Fibroblast of skin of right quadriceps (primary cell): ENCODE measurements at places on chromosomes 3 and 15.

DNA sequence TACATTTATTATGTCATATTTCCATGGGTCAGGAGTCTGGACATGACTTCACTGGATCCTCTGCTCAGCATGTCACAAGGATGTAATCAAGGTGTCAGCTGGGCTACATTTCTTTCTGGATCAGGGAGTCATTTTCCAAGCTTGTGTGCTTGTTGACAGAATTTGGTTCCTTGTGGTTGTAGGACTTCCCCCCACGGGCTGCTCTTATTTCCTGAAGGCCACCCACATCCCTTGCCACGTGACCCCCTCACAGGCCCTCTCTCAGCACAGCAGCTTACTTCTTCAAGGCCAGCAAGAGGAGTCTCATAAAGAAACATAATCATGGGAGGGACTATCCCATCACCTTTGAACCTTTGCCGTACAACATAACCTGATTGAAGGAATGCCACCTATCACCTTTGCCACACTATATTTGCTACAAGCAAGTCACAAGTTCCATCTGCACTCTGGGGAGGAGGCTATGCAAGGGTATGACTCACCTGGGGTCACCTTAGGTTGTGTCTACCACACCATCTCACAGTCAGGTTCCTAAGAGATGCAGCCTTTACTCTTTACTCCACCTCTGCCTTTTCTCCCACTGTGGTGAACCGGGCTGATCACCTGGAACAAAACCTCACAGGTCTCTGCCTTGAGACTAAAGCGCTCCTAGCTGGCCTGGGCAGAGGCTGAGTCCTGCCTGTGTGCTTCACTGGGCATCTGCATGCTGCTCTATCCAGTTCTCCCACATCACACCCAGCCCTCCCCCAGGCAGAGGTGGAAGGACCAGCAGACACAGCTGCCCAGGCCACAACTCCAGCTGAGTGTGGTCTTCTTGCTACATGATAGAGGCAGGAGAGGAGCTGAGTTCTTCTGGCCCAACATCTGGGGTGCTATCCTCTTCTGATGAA, 13.5 kb downstream of the RAB6B start:
- DNase-seq: no peak

GRCh38 chr15:101167753-101168462, 83.9 kb downstream of the CHSY1 start:
- peak; percentile 54 for DNase-seq

DNA sequence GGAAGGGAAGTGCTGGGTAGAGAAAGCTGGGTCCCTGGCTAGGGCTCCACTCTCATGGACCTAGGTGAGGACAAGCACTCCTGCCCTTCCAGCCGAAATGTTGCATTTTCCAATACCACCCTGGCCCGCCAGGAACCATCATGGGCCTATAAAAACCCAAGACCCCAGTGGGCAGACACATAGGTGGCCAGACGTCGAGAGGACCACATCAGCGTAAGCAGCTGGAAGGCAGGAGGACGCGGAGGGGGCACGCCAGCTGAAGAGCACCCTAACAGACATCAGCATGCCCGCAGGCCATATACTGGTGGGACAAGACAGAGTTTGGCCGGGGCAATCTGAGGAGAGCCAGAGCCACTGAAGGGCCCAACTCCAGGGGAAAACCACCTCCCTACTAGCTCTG, 98.3 kb downstream of the GBE1 start:
- no peak for DNase-seq

DNA sequence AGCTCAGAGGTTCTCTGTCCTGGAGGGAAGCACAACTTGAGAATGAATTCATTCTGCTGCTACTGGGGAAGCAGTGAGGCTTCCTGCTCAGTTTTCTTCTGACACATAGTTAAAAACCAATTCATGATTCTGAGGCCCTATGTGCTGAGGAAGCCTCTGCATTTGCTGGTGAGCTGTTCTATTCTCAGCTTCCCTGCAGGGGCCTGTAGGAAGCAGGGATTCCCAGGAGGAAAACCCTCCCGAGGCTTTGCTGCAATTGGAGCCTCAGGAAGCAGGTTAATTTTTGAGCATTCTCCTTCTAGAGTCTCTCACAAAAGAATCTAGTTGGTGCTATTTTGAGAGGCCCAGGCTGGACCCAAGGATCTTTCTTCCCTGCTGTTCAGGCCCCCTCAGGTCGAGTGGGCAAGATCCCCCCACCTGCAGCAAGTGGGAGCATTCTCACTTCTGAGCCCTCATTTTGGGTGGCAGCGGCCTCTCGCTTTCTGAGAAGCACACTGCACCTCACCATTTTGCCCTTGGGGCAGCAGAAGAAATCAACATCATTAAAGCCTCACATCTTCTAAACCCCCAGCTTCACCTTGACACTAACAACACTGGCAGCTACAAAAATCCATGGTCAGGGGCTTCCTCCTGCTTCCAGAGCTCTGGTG, 197.5 kb upstream of the TSC22D2 start:
- no peak for DNase-seq

DNA sequence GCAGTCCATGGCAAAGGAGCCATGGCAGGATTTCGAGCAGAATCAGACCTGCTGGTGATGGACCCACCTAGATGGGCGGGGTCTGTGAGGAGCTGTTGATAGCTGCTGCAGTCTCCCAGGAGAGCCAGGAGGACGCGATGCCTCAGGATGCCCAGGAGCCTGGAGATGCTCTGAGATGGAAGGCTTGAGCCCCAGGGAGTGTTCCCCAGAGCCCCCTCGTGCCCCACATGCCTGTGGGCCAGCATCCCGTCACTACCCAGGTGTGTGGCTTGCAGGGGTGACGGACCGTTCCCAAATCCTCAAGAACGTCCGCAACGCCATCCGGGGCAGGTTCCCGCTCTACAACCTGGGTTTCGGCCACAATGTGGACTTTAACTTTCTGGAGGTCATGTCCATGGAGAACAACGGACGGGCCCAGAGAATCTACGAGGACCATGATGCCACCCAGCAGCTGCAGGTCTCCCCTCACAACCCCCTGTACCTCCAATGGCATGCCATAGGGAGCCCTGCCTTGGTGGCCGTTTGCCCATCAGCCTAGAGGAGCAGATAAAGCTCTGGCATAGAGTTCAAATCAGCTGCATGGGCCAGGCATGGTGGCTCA, 6.7 kb downstream of the ITIH1 start:
- no peak for DNase-seq

DNA sequence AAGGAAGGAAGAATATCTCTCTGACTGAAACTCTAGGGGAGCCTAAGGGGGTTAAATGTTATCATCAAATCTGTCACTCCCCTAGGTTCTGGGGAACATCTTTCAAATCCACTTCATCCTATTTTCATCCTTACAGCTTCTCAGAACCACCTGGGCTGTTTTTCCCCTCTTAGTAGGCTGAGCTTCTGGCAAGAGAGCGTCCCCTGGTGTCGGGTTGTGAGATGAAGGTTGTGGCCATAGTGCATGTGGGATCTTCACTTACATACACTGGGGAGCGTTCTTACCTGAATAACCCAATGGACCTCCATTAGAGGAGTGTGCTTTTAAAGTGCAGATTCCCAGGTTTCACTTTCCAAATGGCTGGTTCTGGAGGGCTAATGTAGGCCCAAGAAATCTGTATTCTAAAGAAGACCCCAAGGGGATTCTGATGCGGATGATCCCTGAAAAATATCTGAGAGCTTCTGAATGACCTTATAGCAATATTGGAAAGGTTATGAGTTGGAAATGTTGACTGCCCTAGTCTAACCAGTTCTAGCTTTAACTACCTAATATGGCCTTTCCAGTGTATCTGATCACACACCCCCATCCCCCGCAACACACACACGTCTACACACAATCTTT, 663.7 kb downstream of the AGBL1 start:
- DNase-seq: no peak

DNA sequence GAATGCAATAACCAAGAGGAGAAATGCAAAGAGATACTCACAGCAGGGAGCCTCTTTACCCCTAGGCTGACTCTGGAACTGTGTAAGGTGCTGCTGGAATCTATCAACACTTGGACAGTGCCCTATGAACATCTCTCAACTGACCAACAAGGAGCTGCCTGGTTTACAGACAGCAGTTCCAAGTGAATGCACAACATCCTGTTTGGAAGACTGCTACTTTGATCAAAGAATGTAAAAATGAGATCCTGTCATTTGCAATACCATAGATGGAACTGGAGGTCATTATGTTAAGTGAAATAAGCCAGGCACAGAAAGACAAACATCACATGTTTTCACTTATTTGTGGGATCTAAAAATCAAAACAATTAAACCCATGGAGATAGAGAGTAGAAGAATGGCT, 136.3 kb downstream of the IMPG2 start:
- DNase-seq: no peak

DNA sequence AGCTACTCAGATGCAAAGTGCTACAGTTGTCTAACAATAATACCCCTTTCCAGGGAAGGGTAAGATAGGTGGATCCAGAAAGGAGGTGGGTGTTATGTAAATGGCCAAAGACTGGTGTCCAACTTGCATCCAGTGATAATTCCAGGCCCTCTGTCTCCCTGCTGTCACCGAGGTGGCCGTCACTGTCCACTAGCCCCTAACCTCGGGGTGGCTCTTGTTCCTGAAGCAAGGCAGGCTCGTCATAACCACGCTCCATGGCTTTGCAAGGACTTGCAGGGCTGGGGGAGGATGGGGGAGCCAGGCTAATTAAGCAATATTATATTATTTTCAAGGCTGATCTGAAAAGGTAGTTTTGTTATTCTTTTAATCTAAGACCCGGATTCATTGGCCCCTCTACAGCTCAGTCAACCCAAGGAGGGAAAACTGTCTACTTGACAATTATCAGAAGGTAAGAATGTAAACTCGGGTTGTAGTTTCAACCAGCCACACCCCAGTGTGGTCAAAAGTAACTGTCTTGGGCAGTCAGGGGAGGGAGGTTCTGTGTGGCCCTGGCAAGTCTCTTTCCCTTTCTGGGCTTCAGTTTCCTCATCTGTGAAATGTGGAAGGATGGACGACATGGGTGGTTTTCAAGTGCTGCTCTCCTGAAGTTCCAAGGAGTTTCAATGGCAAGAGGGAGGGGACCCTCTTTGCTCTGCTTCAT, 220.1 kb upstream of the BHLHE40 start:
- DNase-seq: no peak

- DNase-seq: no peak
Observed at GRCh38 chr15:59995568-59996297, 8.4 kb upstream of the FOXB1 start.

DNA sequence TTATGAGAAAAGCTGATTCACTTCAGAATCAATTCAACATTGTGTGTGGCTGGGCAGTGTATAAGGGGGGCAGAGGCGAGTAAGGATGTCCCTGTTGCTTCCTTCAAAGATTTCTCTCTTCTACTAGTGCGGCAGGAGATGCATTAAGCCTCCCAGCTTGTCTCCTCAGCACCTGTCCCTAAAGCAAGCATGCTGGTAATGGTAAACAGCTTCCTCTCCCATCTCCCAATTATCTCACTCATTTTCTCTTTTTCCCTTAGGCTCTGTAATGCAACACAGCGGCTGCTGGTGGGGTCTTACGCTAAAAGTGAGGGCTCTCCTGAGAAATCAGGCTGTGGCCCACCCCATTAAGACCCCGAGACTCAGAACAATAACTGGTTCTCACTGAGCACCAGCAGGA, 306.4 kb upstream of the ROPN1 start:
- no peak for DNase-seq

DNA sequence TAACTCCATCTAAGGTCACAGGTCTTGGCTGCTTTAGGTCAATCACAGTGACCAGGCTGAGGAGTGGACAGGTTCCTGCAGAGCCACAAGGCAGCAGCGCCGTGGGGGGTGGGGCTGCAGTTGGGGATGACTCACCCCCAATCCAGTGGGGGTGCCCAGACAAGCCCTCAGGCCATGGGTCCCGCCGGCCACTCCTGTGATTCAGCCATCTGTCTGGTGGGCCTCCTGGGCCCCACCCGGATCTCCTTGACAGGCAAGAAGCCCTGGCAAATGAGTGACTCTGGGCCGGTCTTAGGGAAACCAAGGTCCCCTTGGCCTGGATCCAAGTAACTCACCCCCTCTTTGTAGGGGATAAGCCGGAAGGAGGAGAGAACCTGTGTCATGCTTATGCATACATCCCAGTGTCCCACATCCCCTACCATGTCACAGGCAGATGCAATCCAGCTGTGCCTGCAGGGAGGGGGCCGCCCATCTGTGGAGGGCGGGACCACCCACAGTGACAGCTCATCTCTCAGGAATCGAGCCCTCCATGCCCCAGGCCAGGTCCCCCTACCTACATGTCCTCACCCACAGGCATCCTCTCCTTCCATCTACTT, 495 bp upstream of the COL7A1 start:
- DNase-seq: peak; percentile 83

DNA sequence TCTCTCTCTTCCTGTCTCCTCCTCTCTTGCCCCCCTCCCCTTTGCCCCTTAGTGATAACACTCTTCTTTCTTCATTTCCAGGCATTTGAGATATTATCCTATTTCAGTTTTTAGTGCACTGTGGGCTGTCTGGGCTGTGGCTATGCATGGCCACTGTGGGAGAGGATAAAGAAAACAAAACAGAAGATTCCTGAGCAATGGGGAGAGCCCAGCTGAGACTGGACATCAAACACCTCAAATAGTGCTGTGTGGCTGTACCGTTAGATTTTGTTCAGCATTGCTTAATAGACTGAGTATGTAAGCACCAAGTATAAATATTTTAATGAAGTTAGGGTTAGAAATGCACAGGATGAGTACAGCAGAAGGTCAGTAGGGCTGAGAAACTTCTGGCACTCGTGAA, 7.9 kb upstream of the GBE1 start:
- DNase-seq: no peak

DNA sequence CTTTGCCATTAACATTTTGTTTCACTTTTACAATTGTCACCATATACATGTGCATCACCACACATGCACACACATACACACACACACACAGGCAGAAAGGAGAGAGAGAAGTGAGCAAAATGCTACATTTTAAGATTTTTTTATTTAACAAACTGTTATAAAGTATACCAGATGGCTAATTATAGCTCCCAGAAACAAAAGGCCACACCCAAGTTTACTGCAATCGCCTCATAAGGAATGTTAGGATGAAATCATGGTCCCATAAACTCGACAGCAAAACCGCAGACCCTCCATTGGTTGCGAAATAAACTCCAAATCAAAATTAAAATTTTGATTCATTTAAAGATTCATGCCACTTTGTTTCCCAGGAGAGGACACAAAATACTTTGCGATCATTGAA, 16.1 kb upstream of the C15orf61 start:
- peak; percentile 65 for DNase-seq

DNA sequence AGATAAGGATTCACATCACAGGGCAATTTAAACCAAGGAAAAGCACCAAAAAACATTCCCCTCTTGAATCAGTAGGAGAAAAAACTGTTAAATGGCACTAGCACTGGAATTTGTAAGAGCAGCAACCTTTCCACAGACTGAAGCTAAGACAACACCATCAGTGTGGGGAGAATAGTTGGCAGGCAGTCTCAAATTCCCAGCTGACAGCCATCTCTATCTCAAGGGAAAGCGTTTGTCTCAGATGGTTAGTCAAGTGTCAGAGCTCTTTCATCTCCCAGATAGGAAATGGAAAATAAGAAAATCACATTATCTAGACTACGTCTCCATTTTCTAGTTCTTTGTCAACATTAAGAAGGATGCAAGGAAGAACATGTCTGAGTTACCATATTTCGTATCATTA, 228.7 kb downstream of the WDR72 start:
- no peak for DNase-seq

DNA sequence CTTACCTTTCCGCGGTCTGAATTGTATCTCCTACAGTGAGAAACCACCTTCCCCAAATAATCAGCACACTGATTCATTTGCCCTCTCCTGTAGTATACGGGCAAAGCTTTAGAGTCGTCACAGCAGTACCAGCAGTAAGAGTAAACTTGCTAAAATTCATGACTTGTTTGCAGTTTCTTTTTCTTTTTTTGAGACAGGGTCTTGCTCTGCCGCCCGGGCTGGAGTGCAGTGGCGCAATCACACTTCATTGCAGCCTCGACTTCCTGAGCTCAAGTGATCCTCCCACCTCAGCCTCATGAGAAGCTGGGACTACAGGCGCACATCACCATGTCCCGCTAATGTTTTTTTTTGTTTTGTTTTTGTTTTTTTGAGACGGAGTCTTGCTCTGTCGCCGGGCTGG, 11.9 kb downstream of the SCAMP5 start:
- no peak for DNase-seq
